ENCODE measurements at places on chromosomes 1 and 21.

- no peak for DNase-seq
Measured at GRCh38 chr1:99768104-99768503, 1.7 kb upstream of the FRRS1 start.

DNA sequence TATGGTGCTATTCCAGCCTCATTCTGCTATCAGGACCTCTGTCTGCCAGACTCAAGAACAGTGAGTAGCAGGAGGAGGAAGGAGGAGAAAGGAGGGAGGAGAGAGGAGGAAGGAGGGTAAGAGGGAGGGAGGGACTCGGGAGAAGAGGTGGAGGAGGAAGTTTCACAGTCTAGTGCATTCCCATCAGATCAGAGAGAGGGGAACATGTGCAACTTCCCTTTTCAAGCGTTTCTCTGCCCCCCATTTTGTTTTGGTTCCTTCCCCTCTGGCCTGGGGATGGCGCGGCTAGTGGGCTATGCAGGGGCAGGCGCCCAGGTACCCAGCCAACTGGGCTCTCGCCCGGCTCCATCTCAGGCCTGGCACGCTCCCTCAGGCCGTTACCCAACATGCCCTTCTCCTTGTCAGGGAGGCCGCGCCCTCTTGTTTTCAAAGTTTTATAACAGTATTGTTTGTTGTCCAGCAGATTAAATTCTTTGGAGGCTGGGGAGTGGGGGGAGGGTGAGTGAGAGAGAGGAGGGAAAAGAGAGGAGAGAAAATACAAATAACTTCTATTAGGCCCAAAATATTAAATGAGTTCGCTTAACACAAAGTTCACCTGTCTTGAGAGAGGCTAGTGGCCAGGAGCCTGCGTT is 56.0 kb downstream of the CD46 start:
- no peak for DNase-seq

- no peak for DNase-seq
Measured at GRCh38 chr1:167120899-167121298, 27.0 kb downstream of the STYXL2 start.

DNA sequence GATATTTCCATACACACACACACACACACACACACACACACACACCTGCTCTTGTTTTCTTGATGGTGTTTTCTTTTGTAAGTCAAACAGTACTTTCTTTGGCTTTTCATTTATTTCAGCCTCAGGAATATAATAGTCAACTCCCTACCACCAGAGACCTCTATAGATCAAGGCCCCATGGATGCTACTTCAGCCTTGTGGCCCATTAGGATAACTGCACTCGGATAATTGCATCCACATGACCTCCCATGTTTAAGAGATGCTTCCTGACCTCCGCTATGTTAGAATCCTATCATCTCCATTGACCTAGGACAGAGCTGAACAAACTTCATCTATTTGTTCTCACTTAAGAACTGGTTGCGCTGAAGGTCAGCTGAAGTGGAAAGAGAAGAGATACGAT is 1094.0 kb upstream of the B3GALT2 start:
- DNase-seq: no peak

DNA sequence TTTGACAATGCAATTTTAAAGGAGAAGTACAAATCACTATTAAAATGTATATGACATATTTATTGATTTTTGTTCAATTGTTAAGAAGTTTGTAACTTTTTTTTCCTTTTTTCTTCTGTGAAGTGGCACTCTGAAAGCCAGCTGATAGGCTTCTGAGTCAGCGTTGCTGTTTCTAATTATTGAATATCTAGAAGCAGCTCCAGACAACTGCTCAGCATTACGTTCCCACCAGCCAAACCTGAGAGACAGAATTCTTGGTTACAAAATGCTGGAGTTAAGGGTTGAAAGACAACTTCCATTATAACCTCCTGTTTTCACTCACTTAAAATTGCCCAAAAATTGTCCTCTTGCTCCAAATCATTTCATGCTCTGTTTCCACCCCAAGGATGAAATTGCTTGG is 31.4 kb upstream of the LMX1A start:
- DNase-seq: no peak

- DNase-seq: no peak
Measured at GRCh38 chr1:172351754-172352161, 68.7 kb upstream of the C1orf105 start.

DNA sequence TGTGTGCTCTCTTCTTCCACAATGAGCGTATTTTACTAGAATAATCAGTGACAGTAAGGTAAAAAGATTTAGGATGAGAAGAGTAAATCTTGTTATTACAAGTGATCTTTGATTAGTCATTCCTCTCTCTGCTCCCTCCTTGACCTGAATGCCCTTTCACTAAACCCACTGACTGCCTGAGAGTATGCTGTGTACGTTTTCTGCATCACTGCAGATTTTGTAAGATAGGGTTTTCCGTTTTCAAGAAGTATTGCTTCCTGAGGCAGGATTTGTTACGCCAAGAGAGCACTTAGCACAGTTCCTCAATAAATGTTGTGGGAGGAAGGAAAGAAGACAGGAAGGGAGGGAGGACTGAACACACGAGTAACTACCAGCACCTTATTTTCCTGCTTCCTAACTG is 7.7 kb upstream of the LAMB3 start:
- DNase-seq: peak; percentile 37

- no peak for DNase-seq
Measured at GRCh38 chr1:185556561-185556960, 177.6 kb upstream of the HMCN1 start.

- no peak for DNase-seq
Measured at GRCh38 chr1:44453798-44454349, 48.8 kb downstream of the RNF220 start.

DNA sequence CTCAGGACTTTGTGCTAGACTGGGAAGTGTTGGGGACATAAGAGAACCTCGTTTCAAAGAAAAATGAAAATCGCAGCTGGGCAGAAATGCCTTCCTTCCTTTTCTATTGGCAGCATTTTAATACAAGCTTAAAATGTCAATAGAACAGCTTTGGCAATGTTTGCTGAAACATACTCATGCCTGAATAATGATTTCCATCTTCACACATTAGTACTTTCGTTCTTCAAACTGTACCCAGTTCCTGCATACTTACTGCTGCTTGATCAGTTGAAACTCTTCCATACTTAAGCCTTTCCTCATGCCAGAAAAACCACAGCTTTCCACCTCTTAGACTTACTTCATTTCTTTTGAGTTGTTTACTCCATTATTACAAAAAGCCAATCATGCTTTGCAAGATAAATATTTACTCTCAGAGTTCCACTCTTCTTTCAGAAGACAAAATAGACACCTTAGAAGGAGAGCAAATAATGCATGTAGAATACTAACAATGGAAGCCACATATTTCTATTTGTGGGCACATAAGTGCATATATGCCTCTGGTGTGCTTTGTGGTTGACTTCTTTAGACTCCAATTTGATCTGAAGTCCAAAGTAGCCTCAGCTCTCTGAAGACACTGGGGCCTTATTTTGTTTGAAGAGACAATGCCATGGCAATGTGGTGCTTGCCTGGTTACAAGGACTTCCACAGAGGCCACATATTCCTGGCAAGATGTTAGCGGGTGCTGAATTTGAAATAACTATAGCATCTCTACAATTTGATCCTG is 22.7 kb upstream of the CD55 start:
- DNase-seq: no peak

DNA sequence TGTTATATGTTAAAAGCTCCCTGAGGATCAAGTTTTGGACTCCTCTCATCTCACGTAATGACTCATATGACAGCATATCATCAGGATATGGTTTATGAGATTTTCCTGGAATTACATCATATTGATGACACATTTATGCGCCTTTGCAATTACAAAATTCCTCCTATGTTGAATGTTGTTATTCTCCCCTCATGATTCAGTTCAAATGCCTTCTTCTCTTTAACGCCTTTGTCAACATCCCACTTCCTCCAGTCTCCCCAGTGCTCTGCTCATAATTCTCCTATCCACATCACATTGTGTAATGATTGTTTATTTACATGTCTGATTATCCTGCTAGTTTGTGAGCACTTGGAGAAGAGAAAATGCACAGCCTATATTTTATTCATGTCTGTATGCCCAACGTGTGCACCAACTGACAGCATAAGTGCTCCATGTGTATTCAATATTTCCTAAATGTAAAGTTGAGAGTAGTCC is 80.9 kb upstream of the BACH1 start:
- DNase-seq: no peak

- DNase-seq: peak; percentile 6
Measured at GRCh38 chr21:15823486-15824150, 93.8 kb downstream of the USP25 start.

GRCh38 chr1:85321237-85321964 is 45.0 kb upstream of the BCL10 start:
- no peak for DNase-seq

GRCh38 chr21:36852293-36852692 is 114.2 kb downstream of the HLCS start:
- no peak for DNase-seq

- no peak for DNase-seq
Measured at GRCh38 chr1:1260843-1261560, 12.7 kb downstream of the UBE2J2 start.

DNA sequence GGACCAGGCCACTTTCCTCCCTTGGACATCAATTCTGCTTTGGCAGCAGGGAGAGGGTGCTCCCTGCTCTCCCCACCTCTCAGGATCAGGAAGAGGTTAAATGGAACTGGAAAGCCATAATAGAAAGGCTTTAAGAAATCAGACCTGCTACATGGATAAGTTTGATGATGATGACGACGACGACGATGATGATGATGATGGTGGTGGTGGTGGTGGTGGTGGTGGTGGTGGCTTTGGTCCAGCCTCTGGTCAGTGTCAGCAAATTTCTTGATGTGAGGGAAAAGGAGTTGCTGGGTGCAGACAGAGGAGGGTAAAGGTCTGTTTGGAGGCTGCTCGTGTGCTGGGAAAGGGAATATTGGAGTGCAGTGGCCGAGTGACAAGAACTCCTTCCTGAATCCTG is 36.8 kb downstream of the VWA5B1 start:
- DNase-seq: no peak

- no peak for DNase-seq
Measured at GRCh38 chr1:40932006-40932405, 47.5 kb upstream of the CTPS1 start.

DNA sequence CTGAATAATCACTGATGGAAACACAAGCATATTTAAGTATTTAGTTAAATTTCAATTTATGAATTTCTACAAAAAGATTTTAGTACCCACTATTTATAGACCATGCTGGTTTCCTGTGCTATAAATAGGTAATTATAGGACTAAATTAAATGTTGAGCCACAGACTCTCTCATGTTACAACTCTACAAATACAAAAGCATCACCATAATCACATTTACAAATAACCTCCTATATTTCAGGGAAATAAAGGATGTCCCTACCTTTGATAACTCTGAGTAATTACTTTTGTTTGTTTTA is 32.6 kb upstream of the CCDC190 start:
- DNase-seq: no peak

- DNase-seq: no peak
Measured at GRCh38 chr21:46634966-46635323, 529 bp upstream of the PRMT2 start.

GRCh38 chr1:205172729-205173366 is 38.7 kb downstream of the DSTYK start:
- no peak for DNase-seq

DNA sequence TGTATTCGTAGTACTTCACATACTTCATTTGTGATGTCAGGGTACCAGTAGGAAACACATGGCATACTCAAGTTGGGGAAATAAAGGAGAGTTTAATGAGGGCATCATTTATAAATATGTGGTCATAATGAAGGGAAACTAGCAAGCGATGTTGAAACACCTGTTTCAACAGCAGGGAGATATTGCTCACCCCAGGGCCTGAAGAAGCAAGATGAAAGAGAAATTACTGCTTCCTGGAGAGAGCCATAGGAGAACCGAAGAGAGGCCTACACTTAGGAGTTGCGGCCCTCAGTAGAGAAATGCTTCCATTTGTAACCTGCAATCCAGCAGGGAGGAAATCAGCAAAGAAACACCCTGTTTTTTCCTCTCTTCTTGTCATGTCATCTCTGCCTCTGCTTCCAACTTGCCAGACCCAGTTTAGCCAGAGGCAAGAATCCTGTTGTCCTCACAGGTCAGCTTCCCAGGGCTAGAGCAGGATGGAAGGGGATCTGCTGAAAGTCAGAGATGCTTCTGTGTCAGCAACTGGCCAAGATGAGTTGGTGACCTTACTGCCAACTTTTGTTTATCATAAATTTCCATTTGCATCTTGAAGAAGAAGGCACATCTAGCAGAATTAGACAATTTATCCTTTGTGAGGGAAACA is 67.6 kb upstream of the TSPAN2 start:
- no peak for DNase-seq

DNA sequence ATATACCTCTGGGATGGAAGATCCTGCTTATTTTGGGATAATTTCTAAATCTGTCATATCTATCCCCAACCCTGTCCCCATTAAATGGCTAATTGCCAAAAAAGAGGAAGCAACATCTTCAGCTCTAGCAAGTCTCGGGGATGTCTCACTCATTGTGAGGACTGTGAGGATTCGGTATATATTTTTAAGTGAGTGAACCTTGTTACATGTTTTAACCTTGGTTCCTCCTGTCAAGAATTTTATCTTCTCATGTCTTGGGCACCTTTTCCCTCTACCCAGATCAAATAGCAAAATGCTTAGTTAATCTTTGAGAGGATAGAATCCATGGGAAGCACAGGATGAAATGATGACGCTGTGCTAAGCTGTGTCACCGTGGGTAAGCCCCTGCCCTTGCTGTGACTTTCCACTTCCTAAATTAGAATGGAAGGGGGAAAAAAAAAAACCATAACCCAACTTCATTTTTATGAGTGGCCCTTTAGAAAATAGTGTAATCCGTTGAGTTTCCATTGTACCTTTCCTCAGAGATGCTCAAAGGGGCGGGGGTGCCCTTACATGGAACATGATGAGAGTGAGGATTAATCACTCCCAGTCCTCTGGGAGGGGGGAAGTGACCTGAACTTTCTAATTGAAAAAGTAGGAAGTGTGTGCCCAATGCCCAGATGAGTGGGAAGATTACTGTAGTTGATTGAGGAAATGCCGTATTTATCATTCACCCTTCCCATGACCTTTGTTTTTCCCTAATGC is 7.6 kb downstream of the ATP1A1 start:
- DNase-seq: no peak

- peak; percentile 26 for DNase-seq
Measured at GRCh38 chr1:10866321-10867093, 70.1 kb upstream of the CASZ1 start.

DNA sequence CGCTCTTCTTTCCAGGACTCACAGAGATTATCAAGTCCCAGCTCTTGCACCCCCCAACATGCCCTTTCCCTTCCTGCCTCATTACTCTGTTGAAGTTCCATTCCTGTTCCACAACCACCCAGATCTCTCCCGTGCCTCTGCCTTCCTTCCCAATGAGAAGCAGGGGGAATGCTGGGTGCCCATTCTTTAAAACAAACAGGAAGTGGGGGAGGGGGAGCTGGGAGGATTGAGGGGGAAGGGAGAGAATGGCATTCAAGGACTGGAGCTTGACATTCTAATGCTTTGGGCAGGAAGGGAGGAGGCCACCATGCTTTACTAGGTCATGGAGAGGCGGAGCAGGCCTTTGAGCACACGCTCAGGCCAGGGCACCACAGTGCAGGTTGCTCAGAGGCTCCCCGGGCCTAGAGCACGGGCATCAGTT is 150.3 kb upstream of the IRF2BP2 start:
- no peak for DNase-seq

- no peak for DNase-seq
Measured at GRCh38 chr1:8560611-8561544, 243.0 kb downstream of the SLC45A1 start.

Measured in CD8-positive, alpha-beta T cell (primary cell).